ENCODE measurements at places on chromosomes 2 and 18.

GRCh38 chr2:24304631-24305030 lies 55.7 kb downstream of the ITSN2 start:
- no peak for DNase-seq

- no peak for DNase-seq
Observed at GRCh38 chr2:794554-795241, 117.5 kb upstream of the TMEM18 start.

- DNase-seq = no peak
Observed at GRCh38 chr18:42030586-42031182, 75.7 kb downstream of the PIK3C3 start.

DNA sequence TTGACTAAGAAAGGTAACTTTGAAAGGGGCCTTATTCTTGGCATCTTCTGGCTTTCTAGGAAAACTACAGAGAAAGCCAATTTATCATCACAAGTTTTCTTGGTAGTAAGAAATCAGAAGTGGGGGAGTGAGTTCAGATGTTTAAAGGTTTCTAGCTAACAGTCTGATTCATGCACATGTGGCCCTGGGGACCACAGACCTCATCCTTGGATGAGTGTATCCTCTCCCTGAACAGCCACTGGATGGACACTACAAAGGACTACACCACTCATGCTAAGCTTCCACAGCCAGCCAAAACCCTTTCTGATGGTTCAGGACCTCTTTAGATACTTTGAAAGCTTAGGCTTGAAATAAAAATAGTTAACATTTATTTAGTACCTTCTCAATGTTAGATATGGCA lies 218.3 kb upstream of the STK17B start:
- DNase-seq = no peak

GRCh38 chr2:1600191-1601066 lies 143.9 kb downstream of the PXDN start:
- no peak for DNase-seq

DNA sequence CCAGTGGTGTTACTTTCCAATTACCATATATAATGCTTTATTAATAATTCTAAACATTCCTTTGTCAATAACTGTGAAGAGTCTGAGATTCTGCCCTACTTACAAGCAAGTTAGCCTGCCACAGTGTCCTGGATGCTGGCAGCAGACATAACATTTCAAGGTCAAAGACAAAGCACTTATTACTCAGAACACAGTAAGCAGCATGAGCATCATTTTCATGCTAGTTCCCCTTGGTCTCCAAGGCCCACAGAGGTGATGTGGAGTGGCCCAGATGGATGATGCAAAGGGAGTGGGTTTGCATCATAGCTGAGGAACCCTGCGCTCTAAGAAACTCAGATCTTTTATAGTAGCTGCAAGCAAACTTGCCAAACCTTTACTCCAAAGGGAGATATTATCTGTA lies 349.7 kb downstream of the ZEB2 start:
- no peak for DNase-seq

DNA sequence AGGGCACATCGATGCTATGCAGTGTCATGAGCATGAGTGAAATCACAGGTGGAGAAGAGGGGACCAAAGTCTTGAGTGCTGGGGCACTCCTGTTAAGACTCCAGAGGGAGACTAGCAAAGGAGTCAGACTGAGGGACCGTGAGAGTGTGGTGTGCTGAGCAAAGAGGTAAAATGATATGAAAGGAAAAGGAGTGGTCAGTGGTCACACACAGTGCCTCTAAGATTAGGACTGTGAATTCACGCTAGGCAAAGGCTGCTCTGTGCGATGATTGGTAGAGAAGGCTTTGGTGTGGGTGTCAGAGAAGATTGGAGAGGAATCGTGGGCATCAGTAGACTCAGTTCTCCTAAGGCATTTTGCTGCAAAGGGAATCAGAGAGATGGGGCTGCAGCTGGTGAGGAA lies 12.8 kb downstream of the SOCS6 start:
- DNase-seq = no peak

GRCh38 chr2:240993446-240994170 lies 4.8 kb upstream of the SNED1 start:
- DNase-seq = no peak

DNA sequence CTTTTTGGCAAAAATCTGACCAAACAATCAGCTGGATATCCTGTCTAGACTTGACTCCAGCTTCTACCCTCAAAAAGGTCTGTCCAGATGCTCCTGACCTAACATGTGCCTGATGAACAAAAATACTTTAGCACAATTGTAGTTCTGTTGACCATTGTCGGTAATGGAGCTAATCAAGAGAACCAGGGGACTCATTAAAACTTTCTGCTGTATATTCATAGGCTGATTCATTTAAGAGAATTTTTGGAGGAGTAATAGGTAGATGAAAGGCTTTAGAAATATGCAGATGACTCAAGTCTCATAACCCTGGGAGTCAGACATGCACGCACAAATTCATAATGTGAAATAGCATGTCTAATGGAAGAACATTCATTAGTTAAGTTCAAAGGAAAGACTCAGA lies 514.2 kb downstream of the TXNL1 start:
- no peak for DNase-seq

Data from NCI-H187 treated with DMSO at 0.1 percent for 48 hours (cell line).